HS-27A (cell line): ENCODE measurements at places on chromosomes 3 and 15.

GRCh38 chr3:72152551-72153476, 367.9 kb upstream of the PROK2 start:
- no peak for DNase-seq

GRCh38 chr3:43521941-43522340, 99.9 kb downstream of the ANO10 start:
- DNase-seq: no peak

- DNase-seq: no peak
Measured at GRCh38 chr3:63791974-63792373, 27.1 kb upstream of the C3orf49 start.

GRCh38 chr15:39381517-39381916, 199.4 kb upstream of the THBS1 start:
- no peak for DNase-seq

GRCh38 chr15:69149803-69150202, 10.6 kb upstream of the GLCE start:
- no peak for DNase-seq

GRCh38 chr15:24752354-24752753, 76.8 kb downstream of the NPAP1 start:
- DNase-seq: no peak

- DNase-seq: no peak
Measured at GRCh38 chr3:176919836-176920765, 277.2 kb downstream of the TBL1XR1 start.

- no peak for DNase-seq
Measured at GRCh38 chr3:177449360-177450006, 252.2 kb upstream of the TBL1XR1 start.

DNA sequence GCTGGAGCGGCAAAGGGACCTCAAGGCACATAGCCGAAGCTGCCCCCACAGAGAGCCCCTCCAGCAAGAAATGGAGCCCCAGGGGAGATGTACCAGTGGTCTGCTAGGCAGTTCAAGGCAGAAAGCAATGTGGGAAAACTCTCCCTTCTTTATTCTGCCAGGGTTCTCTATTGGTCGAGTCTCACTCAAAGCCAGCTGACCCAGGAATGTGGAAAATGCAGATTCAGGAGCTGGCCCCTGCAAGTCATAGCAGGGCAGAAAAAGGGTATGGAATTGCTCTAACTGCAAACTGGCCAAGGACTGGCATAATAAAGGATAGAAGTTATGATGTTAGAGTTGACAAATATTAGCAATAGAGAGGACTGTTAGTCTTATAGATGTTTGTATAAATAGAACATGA, 4.0 kb upstream of the TOPAZ1 start:
- no peak for DNase-seq

GRCh38 chr3:115165701-115166100, 18.6 kb upstream of the ZBTB20 start:
- DNase-seq: no peak

- DNase-seq: no peak
Measured at GRCh38 chr3:127694467-127695215, 21.9 kb downstream of the ABTB1 start.

DNA sequence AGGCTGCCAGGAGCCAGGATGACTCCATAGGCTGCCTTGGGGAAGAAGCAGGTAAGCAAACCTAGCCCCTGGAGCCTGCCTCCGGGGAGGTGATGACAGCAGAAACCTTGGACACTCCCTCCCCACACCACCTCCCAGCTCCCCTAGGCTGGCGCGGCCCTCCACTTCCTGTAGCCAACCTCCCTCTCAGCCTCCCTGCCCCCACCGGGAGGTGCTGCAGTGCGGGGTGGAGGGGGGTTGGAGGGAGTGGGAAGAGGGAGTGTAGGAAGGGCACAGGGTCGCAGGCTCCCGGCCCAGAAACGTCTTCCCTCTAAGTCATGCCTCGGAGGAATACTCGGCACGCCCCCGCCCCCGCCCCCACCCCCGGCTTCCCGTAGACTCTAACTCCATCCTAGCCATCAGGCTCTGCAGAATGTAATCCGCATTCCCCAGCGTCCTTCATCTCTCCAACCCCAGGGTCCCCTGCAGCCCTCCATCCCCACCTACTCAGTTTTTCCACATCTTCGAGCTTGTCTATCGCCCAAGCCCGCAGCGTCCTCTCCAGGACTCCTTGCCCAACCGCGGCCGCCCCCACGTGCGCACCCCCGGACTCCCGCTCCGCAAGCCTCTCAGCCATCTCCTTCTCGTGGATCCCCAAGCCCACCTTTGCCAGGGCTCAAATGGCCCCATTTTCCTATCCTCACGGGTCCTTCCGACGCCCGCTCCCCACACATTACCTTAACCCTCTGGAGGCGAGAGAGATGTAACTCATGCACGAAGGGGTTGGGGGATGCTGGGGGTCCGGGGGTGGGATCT, 528 bp downstream of the LPCAT4 start:
- no peak for DNase-seq

DNA sequence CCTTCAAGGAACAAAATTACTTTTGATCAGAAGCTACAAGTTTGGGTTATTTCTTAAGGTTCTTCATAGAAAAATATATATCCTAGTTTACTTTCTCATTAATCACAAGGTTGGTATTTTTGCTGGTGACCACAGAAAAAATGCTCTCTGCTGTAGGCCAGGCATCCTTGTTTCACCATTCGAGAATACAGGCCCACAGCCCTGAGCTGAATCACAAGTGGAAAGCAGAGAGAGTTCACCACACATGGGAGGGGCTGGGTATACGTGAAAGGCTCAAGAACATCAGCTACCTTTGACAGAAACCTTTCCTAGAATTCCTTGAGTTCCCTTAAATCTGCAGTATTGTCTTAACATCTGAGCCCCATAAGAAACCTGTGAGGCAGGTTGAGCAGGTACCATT, 23.2 kb downstream of the CPEB1 start:
- peak; percentile 26 for DNase-seq

- DNase-seq: no peak
Measured at GRCh38 chr3:156511987-156512677, 42.8 kb downstream of the SSR3 start.

GRCh38 chr15:90981681-90982080, 12.7 kb downstream of the PRC1 start:
- no peak for DNase-seq

GRCh38 chr15:40096094-40096891, 12.4 kb downstream of the BMF start:
- DNase-seq: no peak

- no peak for DNase-seq
Measured at GRCh38 chr15:60574801-60575631, 96.1 kb upstream of the ICE2 start.

GRCh38 chr3:122392868-122393844, 9.2 kb downstream of the FAM162A start:
- DNase-seq: no peak

DNA sequence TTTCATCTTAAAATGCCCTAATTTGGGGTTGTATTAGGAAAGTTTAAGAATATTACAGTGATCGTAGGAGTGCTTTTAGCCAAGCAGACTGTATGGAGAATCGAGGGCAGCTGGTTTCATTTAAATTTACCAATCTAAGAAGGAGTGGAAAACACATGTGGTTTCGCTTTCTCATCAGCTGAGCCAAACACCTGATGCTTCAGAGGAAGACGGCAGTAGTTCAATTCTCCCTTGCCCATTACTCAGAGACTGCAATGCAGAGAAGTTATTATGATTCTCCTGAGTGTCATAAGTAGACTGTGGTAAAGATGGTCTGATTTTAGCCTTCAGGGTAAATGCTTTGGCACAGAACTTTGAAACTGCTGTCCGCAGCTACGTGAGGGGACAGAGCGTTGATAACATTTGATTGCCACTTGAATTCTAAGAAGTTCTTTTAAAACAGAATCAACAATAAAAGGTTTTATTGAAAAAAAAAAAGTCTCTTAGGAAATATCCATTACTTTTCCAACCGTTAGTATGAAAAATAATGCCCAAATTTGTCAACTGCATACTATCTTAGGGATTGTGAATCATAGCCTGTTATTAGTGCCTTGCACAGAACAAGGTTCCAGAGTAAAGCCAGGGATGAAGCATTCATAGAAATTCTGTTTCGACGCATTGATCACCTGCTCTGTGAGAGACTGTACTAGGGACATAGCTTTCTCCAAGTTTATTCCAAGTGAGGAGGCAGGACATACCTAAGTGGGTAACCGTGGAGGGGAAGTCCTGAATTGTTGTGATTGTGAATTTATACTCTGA, 25.6 kb downstream of the LYSMD4 start:
- DNase-seq: no peak
